ENCODE measurements at places on chromosomes 7 and 10.
A peak's percentile ranks its signal among the peaks of the same experiment; 100 is the strongest.

DNA sequence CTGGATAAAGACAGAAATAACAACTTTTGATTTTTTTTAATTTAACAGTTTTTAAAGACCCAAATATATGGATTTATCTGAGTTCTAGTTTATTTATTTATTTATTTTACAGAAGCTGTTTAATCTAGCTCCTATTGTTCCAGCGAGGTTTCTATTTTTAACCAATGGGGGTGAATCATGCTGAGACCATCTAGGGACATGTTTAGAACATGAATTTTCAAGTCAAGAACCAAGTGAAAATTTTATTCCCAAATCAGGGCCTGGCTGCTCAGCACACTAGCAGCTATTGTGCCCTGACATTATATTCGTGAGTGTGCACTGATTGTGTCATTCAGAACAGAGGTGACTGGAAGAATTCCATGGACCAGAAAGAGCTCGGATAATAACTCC, 24.6 kb upstream of the MPP7 start:
- no peak for DNase-seq

DNA sequence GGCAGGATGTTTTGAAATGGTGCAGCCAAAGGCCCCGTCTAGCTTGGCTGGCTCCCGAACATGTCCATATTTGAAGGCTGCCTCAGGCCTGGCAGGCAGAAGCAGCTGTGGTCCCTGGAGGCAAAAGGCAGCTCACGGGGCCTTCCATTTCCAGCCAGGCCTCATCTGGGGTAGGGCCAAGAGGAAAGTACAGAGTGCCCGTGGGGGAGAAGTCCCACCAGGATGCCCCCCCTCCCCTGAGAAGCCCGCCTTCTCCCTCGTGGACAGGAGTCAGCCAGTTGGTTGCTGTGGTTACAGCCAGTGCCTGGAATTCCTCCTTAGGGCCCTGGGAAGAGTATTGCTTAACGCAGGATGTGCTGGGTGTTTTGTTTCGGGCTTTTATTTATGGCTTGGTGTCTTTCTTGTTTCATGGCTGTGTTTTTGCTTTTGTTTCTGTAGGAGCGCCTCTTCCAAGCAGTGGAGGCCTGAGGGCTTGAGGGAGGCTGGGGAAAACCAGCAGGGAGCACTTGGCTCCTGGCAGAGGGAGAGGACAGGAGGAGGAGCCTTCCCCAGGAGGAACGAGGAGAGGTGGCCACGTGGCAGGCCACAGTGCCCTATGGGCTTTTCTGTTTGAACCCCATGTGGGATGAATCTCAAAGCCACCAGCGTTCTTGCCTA, 45.4 kb downstream of the CHST3 start:
- DNase-seq = no peak

DNA sequence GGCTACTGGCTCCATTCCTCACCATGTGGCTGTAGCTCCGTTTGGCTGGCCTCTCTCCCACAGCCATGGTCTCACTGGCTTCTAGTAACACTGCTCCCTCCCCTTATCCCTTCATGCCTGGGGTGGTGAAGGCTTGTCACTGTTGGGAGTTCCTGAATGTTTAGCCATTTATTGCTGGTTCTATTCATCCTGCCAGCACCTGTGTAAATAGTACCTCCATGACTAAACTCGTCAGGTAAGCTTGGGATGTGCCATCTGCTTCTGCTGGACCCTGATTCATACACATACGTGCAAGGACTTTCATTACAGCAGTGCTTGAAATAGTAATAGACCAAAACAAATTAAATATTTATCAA, 61.6 kb downstream of the CCDC71L start:
- DNase-seq = no peak

- no peak for DNase-seq
These were observed 642.0 kb downstream of the SDK1 start for GRCh38 chr7:3942816-3943745.

DNA sequence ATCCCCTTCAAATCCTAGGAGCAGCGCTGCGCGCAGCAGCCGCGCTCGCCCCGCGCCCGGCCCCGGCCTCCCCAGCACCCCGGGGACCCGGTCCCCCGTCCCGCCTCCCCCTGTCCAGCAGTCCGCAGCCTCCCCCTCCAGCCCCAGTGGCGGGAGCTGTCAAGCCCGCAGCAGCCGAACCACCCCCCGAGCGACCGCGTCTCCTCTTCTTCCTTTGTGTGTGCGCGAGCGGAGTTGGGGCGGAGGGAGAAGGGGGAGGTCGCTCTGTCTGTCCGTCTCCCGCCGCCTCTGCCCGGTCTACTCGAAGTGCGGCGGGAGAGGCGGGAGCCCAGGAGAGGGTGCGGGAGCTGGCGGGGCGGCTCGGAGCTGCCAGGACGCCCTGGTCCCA, 375 bp upstream of the CHN2 start:
- DNase-seq = peak; percentile 8

DNA sequence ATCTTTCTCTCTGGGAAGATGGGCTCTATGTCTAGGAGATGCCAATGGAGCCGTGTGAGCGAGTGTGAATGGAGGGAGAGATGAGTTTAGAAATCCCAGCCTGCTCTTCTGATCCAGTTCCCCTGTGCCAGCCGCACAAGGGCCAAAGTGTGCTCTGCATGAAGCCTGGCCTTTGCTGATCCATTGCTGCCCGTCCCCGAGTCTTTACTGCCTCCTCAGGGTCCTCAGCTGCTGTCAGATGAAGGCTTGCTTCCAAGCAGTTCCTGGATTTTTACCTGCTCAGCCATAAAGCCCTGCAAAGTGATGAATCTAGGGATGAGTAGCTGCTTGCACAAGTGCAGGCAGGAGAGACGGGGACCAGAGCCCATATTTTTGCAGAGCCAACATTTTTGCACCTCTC, 115.9 kb downstream of the ZMIZ1 start:
- no peak for DNase-seq

DNA sequence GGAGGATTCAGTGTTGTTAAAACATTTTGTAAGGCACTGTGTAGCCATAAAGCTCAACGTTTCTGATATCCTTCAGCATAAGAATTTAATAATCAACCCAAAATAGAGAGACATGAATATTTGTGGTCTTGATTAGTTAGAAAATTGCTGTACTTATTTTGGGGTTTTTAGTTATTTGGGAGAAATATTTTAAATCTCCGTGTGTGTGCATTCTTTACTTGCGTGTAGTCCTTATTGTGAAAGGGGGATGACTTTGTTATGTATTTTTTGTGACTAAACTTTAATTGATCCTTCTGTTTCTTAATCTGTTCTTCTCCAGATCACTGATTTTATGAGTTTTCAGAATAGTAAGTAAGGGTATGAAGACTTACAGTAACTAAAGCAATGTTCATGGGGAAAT, 81.2 kb downstream of the ZNRF2 start:
- no peak for DNase-seq

- no peak for DNase-seq
These were observed 32.6 kb upstream of the ZNRF2 start for GRCh38 chr7:30251708-30252329.

DNA sequence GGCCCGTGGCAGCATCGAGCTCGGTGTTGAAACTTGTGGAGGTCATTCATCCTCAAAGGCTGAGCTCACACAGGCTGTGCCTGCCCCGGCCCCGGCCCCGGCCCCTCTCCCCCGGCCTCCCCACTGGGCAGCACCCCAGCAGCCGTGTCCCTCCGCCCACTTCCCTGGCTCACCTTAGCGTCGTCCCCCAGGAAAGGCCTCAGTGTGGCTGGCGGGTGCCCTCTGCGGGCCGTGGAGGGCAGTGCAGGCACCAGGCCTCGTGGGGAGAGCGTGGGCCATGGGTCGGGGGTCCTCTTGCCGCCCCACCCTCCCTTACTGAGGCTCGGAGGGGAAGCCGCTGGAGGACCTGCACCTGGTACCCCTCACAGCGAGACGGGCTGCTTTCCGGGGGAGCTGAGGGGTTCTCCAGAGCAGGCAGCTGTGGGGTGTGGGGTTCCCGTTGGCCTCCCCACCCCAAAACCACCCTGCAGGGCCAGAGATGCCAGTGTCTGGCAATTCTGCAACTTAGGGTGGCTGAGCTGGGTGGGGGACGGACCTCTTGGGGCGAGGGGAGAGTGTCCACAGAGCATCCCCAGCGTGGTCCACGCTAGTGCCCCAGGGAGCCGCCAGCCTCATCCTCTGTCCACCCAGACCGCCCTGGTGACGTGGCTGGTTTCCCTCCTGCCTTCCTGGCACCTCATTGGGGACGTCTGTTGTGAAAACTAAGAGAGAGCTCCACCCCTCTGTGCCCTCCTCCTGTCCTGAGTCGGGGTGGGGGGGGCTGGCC, 44.2 kb upstream of the DPYSL4 start:
- DNase-seq = peak; percentile 61

DNA sequence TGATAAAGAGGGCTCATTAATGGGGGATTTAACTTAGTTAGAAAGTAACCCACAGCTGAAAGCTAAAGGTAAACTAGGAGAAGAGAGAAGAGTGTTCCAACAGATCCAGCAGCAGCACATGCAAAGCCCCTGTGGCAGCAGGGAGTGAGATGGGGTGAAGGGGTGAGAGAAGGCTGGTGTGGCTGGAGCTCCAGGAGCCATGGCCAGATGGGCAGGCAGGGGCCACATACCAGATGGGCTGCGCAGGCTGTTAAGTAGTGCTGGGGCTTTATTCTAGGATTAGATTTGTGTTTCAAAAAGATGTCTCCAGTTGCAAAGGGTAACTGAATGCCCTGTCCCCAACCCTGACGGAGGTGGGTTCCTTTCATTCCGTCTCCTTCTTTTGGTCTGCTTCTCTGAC, 33.2 kb downstream of the HIF1AN start:
- no peak for DNase-seq

DNA sequence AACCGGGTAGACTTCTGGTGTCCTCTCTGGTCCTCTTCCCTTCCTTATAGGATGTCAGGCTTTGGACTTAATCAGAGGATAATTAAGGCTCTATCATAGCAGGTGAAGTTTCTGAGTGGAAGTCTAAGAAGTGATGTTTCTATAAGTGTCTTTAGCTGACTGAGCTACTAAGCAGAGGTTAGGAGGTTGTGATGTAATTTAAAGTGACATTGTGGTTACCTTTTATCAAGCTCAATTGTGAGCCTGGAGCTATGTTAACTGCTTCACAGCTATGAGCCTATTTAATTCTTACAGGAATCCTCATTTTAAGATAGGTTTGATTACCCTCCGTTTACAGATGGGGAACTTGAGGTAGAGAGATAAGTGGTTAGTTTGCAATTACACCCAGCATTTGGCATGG, 365.1 kb downstream of the AUTS2 start:
- DNase-seq = no peak

GRCh38 chr10:111747751-111748150, 435.8 kb downstream of the GPAM start:
- no peak for DNase-seq

- peak; percentile 59 for DNase-seq
These were observed 19.9 kb downstream of the ANKRD22 start for GRCh38 chr10:88831709-88832108.

DNA sequence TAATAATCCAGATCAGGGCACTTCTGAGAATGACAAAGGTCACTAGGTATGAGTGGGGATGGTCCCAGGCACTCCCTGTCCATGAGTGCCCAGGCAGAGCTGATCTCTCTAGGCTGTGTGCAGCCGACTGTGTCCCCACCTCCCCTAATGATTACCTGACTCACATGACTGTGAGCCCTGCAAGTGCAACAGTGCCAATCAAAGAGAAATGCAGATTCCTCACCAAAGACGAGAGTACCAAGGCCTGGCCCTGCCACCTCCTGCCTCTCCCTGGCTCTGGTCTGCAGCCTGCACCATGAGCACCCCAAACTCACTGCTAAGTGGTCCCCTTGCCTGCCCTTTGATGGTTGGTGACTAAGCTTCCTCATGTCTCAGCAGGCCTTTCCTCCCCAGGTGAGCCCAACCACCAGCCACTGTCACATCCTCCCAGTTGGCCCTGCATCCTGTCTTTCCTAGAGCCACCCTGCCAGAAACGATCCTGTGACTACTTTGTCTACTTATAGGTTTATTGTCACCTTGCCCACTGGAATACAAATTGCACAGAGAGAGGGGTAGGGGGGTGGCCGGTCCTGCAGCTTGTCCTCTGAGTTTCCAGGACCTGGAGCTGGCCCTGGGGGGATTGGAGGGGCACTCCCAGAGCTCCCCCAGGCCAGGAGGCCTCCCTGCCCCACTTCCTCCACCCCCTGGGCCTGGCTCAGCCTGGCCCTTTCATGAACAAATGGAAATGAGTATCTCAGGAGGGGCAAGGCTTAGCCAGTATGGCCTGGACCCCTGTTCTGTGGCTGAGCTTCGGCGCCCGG, 22.4 kb upstream of the GDF10 start:
- DNase-seq = peak; percentile 60

Data from activated T-cell treated with anti-CD3 and anti-CD28 coated beads, Interleukin-2, amount 50 U/mL, for 72 hours (primary cell).